ENCODE measurements at places on chromosomes 4 and X.

DNA sequence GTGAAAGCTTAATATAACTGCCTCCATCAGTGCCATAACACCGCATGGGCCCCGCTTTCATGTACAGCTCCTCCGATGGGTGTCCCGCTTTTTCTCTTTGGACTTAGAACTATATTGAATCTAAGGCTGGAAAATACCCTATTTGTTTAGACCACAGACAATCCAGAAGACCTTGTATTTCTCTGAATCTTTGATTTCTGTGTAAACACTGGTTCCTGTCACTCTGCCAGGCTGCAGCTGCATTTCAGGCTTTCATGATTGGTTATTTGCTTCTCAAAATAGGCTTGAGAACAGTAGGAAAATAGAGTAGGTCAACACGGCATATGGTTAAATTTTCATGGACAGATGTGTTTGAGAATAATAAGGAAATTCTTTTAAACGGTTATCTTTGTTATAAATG is 80.0 kb downstream of the NWD2 start:
- DNase-seq, result no peak

GRCh38 chrX:121851033-121851432 is 803.6 kb downstream of the GLUD2 start:
- no peak for DNase-seq

DNA sequence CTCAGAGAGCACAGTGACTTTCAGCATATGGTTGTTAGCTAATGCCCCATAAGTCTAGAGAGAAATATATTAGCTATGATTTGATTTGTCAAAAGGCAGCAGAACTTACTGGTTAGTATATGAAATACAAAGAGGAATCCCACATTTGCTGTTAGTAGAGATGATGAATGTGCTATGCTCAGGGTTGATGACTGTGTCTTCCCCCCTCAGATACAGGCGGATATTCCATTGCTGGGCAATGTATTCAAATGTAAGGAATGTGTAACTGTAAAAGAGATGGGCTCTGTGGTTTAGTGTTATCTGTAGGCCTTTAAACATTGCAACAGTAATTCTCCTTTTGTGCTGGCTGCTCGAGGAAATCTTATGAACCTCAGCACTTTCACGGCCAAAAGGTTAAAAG is 528.9 kb upstream of the ARX start:
- no peak for DNase-seq

- DNase-seq, result no peak
Observed at GRCh38 chr4:150126864-150127203, 48.6 kb downstream of the DCLK2 start.

DNA sequence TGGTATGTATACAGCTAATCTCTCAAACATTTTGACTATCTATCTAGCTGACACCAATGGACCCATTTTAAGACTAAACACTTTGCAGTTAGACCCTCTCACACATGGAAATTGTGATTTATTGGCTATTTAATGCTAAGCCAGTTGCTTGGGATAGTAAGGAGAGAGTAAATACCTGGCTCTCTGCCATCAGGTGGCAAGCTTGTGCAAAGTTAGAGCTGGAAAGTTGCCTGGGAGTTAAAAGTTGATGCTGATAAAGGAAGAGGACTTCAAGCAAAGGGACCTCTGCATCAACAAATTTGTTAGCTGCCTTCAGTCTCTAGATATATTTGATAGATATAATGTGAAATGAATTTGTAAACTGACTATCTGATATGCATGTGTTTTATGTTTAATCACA is 61.1 kb downstream of the PACRGL start:
- no peak for DNase-seq

DNA sequence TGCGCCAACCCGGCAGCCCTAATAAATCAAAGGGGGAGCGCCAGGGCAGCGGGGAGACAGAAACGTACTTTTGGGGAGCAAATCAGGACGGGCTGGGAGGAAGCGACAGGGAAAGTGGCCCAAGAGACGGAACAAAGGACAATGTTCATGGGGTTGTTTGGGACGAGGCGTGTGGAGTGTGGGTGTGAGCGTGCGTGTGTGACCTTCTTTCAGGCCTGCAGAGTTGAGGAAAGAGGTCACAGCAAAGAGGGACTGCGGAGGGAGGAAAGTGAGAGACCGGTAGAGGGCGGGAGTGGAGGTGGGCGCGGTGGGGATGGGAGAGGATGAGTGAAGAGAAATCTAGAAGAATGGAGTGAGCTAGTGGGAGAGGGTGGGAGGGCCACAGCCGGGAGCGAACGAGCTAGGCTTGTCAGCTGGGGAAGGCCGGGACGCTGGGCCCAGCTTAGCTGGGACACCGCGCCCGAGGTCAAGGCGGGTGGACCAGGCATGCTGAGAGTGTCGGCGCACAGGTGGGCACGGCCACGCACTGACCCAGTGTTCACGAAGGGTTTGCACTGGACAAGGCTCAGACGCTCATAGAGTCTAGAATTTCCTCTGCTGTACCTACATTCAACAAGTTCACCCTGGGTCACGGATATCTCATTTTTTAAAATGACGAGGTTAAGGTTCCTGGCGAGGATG is 14.7 kb upstream of the PITX2 start:
- DNase-seq, result no peak

- no peak for DNase-seq
Observed at GRCh38 chrX:79270401-79270800, 96.7 kb downstream of the ITM2A start.

DNA sequence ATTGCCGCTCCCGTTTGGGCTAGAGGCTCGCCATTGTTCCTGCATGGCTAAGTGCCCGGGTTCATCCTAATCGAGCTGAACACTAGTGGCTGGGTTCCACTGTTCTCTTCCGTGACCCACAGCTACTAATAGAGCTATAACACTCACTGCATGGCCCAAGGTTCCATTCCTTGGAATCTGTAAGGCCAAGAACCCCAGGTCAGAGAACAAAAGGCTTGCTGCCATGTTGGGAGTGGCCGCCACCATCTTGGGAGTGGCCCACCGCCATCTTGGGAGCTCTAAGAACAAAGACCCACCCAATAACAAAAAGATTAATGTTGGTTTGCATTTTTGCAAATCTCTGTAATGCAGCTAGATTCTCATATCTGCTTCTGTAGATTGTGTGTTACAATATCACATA is 299.0 kb downstream of the DCHS2 start:
- DNase-seq, result no peak

- no peak for DNase-seq
Observed at GRCh38 chr4:52199574-52200338, 148.7 kb downstream of the SPATA18 start.

GRCh38 chr4:4849106-4849505 is 10.4 kb upstream of the MSX1 start:
- no peak for DNase-seq

- DNase-seq, result no peak
Observed at GRCh38 chr4:20838476-20838875, 138.2 kb downstream of the PACRGL start.

GRCh38 chrX:9587642-9588041 is 122.8 kb downstream of the TBL1X start:
- DNase-seq, result no peak

- no peak for DNase-seq
Observed at GRCh38 chr4:41146196-41146595, 68.1 kb downstream of the APBB2 start.

GRCh38 chr4:70000711-70001110 is 4.9 kb downstream of the STATH start:
- no peak for DNase-seq

- DNase-seq, result no peak
Observed at GRCh38 chrX:136047016-136047642, 61.9 kb downstream of the SLC9A6 start.

DNA sequence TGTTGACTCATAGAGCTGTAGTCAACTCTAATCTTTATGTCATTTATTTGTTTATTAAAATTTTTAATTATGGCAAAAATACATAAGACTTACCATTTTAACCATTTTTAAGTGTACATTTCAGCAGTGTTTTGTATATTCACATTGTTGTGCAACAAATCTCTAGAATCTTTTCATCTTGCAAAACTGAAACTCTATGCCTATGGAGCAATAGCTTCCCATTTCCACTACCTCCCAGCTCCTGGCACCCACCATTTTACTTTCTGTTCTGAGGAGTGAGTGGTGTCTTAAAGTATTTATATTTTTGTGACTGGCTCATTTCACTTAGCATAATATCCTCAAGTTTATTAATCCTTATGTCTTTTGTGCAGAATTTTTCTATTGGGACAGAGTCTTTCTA is 181.0 kb downstream of the GPAT3 start:
- DNase-seq, result no peak

DNA sequence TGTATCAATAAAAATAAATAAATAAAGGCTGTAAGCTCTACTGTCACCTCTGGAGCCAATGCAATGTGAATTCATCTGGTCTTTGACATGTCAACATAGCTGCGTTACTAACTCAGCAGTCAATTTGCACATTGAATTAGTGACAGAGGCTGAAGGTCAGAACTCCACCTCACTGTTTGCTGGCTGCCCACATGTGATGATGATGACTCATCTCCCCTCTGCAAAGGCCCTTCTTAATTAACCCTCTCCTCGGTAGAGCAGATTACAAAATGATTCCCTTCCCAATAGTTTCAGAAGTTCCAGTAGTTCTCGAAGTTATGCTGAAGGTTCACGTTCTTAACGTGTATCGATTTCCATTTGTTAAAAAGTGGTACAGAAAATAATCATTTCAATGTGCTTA is 1626.0 kb upstream of the TENM3 start:
- DNase-seq, result no peak

- no peak for DNase-seq
Observed at GRCh38 chrX:64198036-64198435, 7.5 kb downstream of the AMER1 start.

DNA sequence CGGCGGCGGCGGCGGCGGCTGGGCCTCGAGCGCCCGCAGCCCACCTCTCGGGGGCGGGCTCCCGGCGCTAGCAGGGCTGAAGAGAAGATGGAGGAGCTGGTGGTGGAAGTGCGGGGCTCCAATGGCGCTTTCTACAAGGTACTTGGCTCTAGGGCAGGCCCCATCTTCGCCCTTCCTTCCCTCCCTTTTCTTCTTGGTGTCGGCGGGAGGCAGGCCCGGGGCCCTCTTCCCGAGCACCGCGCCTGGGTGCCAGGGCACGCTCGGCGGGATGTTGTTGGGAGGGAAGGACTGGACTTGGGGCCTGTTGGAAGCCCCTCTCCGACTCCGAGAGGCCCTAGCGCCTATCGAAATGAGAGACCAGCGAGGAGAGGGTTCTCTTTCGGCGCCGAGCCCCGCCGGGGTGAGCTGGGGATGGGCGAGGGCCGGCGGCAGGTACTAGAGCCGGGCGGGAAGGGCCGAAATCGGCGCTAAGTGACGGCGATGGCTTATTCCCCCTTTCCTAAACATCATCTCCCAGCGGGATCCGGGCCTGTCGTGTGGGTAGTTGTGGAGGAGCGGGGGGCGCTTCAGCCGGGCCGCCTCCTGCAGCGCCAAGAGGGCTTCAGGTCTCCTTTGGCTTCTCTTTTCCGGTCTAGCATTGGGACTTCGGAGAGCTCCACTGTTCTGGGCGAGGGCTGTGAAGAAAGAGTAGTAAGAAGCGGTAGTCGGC is 528 bp downstream of the FMR1 start:
- DNase-seq, result peak; percentile 15

GRCh38 chrX:6810776-6811175 is 275.9 kb upstream of the VCX3A start:
- no peak for DNase-seq

GRCh38 chr4:159252491-159252890 is 149.6 kb downstream of the RAPGEF2 start:
- no peak for DNase-seq

DNA sequence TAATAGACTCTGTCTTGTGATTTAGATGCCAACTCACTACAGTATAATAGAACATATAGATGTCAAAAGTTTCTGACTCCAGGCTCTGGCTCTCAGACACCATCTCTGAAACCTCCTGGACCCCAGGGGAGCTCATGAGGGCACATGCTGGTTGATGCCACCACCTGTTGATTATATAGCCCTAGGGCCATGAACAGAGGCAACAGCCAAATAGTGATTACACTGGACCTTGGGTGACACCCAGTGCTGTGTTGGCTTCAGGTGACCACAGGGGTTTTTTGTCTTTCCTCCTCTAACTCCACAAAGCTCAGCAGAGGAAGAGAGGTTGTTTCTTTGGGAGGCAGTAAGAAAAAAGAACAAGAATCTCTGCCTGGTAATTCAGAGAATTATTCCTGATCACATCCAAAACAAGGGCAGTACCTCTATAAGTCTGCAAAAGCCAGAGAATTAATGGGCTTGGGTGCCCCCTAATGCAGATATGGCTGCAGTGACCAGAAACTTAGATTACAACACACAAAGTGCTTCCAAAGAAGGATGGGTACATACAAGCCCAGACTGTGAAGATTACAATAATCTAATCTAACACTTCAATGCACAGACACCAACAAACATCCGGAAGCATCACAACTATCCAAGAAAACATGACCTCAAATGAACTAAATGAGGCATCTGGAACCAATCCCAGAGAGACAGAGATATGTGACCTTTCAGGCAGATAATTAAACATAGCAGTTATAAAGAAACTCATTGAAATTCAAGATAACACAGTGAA is 1920.6 kb downstream of the ARAP2 start:
- no peak for DNase-seq

DNA sequence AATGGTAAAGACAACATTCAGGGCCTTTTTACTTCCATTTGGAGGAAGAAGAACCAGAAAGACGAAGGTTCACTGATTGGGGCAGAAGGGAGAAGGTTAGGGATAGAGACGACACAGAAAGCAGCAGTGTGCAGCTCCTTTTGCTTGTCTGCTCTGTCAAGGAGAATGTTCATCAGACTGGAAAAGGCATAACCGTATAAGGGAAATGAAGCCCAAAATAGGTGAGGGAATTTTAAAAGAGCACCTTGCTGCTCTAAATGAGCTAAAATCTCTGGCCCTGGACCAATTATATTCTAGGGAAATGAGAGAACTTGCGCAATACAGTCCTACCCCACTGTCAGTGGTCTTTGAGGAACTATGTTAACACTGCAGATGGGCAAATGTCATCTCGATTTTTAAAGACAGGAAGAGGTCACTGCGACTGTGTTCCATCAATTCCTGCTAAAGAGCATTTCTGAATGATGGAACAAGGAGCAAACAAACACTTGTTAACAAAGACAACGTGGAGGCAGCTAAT is 909.8 kb upstream of the FTHL17 start:
- DNase-seq, result no peak

DNA sequence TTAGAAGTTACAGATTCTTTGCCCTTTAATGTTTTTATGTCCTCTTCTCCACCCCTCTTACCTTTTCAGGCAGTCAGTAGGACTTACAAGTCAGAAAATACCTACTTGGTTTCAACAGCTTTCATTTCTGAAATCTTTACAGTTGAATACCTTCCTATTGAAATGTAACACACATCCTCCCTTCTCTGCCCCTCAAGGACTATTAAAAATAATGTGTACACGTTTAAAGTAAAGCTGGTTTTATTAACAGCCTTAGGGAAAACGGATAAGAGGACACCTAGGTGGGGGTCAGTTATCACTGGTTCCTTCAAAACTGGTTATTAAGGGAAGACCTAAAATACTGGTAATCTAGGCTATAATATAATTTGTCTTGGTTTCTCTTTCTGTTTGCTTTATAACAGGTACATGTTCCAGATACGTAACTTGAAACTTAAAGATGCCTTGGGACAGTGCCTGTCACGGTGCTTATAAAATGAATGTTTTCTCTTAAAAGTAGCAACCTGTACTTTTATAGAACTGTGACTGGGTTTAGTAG is 1.8 kb downstream of the CCSER1 start:
- no peak for DNase-seq

- DNase-seq, result no peak
Observed at GRCh38 chr4:139844057-139844456, 178.4 kb downstream of the MGST2 start.
